ENCODE measurements at places on chromosomes 1 and 21.

DNA sequence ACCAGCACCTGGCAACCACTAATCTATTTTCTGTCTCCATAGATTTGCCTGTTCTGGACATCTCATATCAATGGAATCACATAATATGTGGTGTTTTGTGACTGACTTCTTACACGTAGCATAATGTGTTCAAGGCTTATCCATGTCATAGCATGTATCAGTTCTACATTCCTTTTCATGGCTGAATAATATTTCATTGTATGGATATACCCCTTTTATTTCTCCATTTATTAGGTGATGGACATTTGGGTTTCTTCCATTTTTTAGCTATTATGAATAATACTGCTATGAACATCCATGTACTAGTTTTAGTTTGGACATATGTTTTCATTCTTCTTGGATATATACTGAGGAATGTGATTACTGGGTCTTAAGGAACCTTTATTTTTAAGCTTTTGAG is 78.0 kb upstream of the OLIG2 start:
- no peak for DNase-seq

GRCh38 chr1:217482356-217483102 is 148.4 kb downstream of the GPATCH2 start:
- peak; percentile 48 for DNase-seq

DNA sequence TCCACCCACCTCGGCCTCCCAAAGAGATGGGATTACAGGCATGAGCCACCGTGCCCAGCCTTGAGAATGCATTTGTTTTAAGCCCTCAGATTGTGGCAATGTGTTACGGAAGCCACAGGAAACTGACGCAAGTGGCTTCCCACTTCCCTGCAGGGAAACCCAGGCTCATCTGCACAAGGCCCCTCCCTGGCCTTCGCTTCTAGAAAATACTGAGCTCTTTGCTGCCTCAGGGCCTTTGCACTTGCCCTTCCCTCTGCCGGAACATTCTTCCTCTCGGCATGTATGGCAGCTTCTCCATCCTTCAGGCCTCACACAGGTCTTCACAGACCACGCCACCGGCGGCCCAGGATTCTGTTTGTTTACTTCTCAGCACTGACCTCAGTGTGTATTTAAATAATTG is 137.0 kb upstream of the TMEM51 start:
- DNase-seq, result no peak

DNA sequence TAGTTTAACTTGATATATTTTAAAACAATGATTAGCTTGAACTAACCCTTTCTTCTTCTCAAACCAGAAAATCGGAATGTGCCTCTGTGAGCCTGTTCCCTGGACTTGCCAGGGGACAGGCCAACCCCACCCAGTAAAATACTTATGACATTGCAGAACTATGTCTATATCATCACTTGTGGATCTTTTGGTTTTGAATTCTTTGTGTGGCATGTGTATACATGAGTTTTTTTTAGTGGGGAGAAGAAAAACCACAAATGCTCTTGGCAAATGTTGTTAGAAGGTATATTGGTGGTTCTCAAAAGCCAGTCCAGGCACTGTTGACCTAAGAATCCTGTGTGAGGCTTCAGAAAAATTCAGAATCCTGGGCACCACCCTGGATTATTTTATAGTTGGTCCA is 347.4 kb downstream of the SIPA1L2 start:
- DNase-seq, result peak; percentile 27

DNA sequence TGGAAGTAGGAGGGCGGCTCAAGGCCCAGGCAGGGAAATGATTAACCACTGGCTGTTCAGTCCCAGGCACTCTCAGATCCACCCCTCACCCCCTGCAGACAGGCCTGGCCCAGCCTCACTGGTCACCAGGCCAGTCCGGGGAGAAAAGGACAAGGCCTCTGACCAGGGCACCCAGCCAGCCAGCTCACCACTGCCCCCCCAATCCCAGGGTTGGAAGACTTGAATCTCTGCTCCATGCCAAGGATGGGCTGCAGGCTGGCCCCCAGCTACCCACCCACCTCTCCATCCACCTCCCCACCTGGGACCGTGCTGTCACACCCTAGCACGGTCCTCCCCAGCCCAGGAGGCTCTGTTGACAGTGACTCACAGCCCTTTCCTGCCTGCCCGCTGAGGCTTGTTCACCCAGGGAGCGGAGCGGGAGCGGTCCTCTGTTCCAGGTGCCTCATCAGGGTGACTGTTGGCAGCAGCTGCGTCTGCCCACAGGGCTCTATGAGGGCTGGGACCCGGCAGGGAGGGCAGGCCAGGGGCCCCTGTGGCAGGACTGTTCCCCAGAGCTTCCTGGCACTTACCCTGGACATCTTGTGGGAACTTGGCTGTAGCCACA is 2.2 kb downstream of the LAD1 start:
- no peak for DNase-seq

DNA sequence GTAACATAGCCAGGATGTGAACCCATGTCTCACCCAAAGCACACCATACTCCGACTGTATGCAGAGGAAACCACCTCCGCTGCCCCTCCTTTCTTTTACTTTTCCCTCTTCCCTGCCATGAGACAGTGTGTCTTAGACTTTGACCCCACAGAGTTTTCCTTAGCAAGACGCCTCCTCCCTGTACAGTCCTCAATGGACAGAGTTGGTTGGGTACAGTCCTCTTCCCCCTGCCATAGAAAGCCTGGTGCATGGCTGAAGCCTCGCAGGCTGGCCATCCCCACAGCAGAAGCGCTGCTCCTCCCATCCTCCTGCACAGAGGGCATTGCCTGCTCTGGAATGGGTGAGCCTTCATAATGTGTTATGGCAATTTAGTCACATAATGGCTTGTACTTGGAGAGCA is 127.9 kb downstream of the PLPP3 start:
- no peak for DNase-seq

GRCh38 chr1:107897438-107898345 is 67.3 kb downstream of the VAV3 start:
- DNase-seq, result no peak

- no peak for DNase-seq
Measured at GRCh38 chr21:44071359-44072104, 35.7 kb upstream of the PWP2 start.

GRCh38 chr21:44377201-44377921 is 23.9 kb downstream of the TRPM2 start:
- DNase-seq, result peak; percentile 41

GRCh38 chr1:226948480-226948879 is 8.4 kb downstream of the COQ8A start:
- no peak for DNase-seq

GRCh38 chr1:178389441-178389840 is 107.3 kb downstream of the CLEC20A start:
- no peak for DNase-seq

- DNase-seq, result no peak
Measured at GRCh38 chr1:245225322-245226202, 70.8 kb downstream of the KIF26B start.

- DNase-seq, result no peak
Measured at GRCh38 chr1:18549906-18550305, 69.2 kb downstream of the KLHDC7A start.

- DNase-seq, result no peak
Measured at GRCh38 chr1:15542388-15543250, 16.0 kb downstream of the DNAJC16 start.

DNA sequence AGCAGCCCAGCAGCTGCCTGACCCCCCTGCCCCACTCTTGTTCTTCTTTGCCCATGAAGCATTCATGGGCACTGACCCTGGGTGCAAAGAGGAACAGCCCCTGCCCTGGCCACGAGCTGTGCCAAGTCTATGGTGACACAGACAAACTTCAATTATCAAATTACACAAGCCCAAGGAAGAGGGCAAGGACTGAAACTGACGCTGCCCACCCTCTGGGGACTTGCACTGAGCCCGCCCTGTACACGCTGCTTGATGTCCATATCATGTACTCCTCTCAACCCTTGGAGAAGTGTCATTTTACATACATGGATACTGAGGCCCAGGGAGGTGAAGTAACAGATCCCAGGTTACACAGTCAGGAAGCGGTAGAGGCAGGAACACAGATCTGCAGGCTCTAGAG is 32.1 kb downstream of the NKAIN1 start:
- no peak for DNase-seq
